ENCODE measurements at places on chromosomes 6 and 20.

- no peak for DNase-seq
Observed at GRCh38 chr20:59001449-59002171, 5.4 kb downstream of the CTSZ start.

GRCh38 chr20:25733903-25734302, 37.2 kb upstream of the ZNF337 start:
- DNase-seq, result no peak

GRCh38 chr6:28090917-28091586, 10.7 kb downstream of the ZNF165 start:
- no peak for DNase-seq

DNA sequence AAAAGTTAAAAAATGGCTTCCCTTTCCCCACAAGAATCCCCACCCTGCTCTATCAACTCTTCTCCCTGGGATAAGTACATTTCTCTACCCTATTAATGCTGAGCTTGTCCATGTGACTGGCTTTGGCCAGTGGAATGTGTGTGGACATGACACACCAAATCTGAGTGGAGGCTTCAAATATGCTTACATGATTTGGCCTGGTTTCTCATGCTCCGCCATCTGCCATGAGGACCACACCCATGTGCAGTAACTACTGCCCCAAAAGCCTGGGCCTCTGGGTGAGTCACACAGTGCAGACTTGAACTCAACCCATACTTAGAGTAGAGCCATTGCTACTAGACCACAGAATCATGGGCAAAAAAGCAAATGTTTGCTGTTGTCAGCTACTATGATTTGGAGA, 65.4 kb downstream of the PRND start:
- DNase-seq, result no peak

GRCh38 chr6:21586740-21587178, 6.8 kb upstream of the SOX4 start:
- DNase-seq, result no peak

- no peak for DNase-seq
Observed at GRCh38 chr20:25344634-25345033, 46.0 kb downstream of the ABHD12 start.

GRCh38 chr20:8401556-8401955, 269.5 kb downstream of the PLCB1 start:
- no peak for DNase-seq

DNA sequence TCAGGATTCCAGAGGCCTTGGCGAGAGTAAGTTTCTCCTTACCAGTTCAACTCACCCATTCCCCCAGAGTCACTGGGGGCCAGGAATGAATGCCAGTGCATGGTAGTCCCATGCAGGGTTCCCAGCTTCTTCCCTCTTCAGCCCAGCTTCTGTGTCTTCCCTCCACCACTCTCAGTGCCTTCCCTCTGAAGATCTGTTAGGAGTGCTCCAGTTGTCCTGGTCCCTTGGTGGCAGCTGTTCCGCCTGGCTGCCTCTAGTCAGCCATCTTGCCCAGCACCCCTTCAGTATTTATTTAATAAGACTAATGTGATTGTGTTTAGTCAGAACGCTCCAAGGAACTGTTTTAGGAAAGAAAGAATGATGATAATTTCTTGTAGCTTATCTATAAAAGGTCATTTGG, 23.1 kb downstream of the FIG4 start:
- DNase-seq, result no peak

GRCh38 chr6:161169696-161170095, 104.2 kb downstream of the AGPAT4 start:
- DNase-seq, result no peak

DNA sequence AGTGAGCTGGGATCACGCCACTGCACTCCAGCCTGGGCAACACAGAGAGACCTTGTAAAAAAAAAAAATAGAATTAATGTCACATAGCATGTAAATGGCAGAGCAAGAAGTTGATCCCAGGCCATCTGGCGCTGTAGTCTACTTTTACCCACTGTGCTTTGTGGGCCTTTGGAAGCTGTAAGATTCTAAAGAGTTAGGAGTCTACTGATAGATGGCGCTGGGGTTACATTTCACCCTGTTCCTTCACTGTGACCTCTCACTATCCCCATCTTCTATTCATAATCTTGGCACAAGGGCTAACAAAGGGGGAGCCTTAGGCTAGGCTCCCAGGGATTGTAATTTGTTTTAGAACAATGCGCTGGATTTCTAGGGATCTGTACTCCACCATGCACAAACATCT, 24.4 kb downstream of the SIRPD start:
- DNase-seq, result no peak

- no peak for DNase-seq
Observed at GRCh38 chr6:123629258-123629941, 7.3 kb downstream of the TRDN start.

GRCh38 chr6:161482517-161482858, 208.6 kb upstream of the AGPAT4 start:
- no peak for DNase-seq

- no peak for DNase-seq
Observed at GRCh38 chr6:104159045-104159618, 700.6 kb downstream of the HACE1 start.

GRCh38 chr20:61765081-61765870, 300.4 kb downstream of the TAF4 start:
- no peak for DNase-seq

- no peak for DNase-seq
Observed at GRCh38 chr6:91328241-91328640, 741.4 kb upstream of the MAP3K7 start.

DNA sequence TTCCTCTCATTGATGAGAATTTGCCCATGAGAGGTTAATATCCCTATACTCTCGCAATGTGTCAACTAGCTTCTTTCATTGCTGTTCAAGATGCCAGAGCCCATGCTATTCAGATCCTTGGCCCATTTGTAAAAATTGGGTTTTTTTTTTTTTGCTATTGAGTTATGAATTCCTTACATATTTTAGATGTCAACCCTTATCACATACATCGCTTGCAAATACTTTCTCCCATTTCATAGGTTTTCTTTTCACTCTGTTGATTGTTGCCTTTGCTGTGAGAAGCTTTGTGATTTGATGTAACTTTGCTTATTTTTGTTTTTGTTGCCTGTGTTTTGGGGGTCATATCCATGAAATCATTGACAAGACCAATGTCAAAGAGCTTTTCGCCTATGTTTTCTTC, 32.2 kb upstream of the IPCEF1 start:
- no peak for DNase-seq

DNA sequence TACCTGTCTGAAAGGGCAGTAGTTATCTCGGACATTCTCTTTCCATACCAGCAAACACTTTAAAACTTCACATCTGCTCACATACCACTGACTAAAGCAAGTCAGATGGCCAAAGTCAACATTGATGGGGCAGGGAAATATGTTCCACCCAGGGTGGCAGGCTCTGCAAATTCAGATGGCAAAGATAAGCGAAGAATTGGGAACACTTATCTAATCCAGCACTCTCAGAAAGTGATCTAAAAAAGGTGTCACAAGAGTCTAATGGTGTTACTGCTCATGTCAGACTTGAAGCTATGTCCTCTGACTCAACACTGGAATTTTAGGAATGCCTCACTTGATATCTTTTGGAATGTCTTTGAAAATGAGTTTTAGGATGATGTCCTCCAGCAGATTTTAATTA, 1086.2 kb downstream of the KIF16B start:
- DNase-seq, result no peak

GRCh38 chr20:50601511-50602431, 89.6 kb downstream of the RIPOR3 start:
- DNase-seq, result no peak

DNA sequence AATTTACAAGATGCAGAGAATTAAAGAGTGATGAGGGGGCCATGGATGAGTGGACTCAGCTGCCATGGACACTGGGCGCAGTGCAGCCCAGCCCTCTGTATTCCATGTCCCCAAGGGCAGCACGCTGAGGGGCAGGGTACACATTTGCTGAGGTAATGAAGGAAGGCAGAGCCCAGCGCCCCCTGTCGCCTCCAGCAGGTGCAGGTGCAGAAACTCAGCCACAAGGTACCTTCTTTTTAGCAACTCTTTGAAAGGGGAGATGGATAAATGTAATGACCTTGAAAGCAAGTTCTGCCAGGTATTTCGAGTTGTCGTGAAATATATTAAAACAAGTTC, 7.1 kb downstream of the CD93 start:
- DNase-seq, result no peak

- no peak for DNase-seq
Observed at GRCh38 chr20:43921227-43921780, 6.7 kb downstream of the TOX2 start.

- DNase-seq, result no peak
Observed at GRCh38 chr20:50571466-50571865, 61.3 kb downstream of the PTPN1 start.

DNA sequence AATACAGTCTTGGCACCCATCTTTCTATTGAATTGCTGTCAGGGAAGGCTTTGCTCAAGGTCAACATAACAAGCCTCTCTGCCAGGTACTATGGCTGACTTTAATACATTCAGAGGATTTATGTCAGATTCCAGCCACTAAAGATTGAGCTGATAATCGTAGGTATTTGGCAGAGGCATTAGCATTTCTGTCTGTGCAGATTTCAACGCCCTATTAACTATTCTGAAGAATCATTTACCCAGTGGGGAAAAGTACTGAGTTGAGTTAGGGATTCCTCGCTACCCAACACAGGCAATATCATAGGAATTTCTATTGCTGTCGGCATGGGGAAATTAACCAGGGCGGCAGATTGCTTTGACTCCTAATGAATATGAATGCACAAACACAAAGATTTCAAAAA, 233.7 kb upstream of the SPTLC3 start:
- DNase-seq, result no peak

DNA sequence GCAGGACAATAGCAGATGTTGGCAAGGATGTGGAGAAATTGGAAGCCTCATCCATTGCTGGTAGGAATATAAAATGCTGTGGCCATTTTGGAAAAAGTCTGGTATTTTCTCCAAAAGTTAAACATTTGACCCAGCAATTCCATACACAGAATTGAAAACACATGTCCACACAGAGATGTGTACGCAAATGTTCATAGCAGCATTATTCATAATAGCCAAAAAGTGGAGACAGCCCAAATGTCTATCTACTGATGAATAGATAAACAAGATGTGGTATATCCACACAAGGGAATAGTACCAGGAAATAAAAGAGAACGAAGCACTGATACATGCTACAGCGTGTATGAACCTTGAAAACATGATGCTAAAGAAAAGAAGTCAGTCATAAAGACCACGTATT, 40.5 kb downstream of the CFAP61 start:
- no peak for DNase-seq

- DNase-seq, result no peak
Observed at GRCh38 chr6:23663652-23664051, 462.4 kb upstream of the NRSN1 start.

- DNase-seq, result no peak
Observed at GRCh38 chr20:45036044-45036755, 64.7 kb downstream of the KCNS1 start.
